ENCODE measurements at places on chromosomes 6 and 20.
A peak's percentile ranks its signal among the peaks of the same experiment; 100 is the strongest.

DNA sequence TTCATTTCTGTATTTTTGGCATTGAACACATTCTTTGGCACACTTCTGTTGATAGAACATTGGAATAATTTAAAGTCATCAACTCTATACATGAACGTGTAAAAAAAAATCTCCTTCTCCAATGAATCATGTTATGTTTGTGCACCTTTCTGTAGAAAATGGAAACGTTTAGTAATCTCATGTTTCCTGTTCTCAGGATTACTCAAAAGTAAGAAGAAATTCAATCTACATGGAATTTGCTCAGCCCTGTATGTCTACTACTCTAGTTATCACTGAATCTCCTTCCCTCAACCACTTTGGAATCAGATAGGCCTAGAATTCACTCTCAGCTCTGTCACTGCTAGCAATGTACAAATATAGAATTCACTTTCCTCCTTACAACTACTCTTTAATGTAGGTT, 103.6 kb downstream of the COL21A1 start:
- no peak for DNase-seq

DNA sequence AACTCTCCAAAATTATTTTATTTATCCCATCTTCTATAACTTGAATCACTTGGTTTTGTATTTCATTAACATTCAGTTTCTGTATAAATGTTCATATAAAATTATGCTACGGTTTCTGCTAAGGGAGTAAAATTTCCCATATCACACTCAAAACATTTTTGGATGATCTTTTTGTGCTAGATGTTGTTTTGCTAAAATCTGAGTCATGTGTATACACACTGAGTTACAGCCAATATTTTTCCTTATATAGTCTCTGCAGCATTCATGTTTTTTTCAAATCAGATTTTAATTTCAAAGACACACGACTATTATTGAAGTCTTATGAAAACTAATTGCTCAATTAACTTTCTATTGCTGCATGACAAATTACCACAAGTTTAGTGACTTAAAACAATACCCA, 54.3 kb upstream of the SLC2A12 start:
- DNase-seq, result no peak

- DNase-seq, result no peak
These were observed 19.4 kb downstream of the TBPL1 start for GRCh38 chr6:133972388-133972787.

- DNase-seq, result no peak
These were observed 16.1 kb upstream of the HFE start for GRCh38 chr6:26071135-26071534.

GRCh38 chr6:37496951-37497885, 2.5 kb downstream of the CCDC167 start:
- no peak for DNase-seq

DNA sequence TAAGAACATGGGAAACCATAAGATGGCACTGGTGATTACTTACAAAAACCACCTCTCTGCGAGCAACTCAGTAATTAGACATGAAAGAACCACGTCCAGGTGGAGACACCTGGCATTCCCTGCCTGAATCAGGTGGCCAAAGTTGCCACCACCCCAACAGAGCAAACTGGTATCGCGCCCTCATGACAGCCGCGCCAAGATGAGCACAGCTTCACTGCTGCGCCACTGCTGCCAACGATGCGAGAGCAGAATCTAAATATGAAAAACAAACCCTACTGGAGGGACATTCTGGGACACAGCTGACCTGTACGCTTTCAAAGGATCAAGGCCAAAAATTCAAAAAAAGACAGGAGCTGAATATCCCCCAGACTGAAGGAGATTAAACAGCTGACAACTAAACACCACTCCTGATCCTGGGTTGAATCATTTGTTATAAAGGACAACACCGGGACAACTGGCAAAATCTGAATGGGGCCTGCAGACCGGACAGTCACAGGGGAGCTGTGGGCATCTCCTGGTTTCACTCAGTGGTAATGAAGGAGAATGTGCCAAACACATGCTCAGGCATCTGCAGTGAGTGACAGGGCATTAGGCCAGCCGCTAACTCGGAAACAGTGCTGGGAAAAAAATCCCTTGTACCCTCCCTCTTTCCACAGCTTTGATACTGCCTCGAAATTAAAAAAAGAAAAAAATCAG, 17.4 kb downstream of the CST7 start:
- DNase-seq, result no peak

- no peak for DNase-seq
These were observed 48.4 kb upstream of the ARMC2 start for GRCh38 chr6:108799791-108800190.

DNA sequence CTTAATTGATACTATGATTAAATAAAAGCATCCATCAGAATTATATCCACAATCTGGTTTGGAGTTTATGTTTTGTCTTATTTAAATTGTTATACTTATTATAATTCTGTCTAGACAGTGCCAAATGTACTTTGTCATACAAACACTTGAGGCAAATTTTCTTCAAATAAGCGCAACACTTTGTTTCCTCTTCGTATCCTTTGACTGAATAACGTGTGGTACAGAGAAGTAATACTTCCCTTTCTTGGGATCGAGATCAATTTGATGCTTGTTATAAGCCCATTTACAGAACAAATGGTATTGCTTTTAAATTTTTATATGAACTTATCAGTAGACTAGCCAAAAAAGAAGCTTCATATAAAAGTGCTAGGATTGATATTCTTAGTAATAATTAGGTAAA, 111.0 kb downstream of the ATG5 start:
- no peak for DNase-seq

DNA sequence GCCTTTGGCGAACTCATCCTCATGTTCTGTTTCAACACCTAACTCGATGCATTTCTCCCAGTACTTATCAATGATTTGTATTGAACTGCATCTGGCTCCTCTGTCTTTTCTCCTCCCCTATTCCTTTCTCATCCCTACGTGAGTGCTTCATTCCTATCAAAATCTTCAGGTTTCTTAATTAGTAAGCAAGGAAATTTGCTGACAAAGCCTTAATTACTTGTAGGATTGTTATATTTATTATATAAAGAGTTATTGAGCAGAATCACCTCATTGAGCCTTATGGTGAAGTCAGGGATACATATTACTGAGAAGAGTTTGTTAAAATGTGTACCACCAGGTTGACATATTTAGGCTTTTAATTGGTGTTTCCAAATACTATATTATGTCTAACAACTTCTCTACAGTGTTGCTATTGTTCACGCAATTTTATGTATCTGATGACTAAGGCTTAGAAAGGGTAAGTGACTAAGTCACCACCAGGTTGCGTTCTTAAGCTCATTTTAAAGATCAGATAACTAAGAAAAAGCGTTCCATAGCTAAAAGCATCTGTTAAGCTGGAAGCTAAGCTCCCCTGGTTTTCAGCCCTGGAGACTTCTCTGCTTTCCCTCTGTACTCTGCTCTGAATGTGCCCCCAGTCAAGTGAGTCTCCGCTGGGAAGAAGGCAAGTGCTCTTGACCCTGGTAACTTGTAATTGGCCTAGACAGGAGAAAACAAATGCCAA, 18.9 kb downstream of the SCGN start:
- DNase-seq, result no peak

DNA sequence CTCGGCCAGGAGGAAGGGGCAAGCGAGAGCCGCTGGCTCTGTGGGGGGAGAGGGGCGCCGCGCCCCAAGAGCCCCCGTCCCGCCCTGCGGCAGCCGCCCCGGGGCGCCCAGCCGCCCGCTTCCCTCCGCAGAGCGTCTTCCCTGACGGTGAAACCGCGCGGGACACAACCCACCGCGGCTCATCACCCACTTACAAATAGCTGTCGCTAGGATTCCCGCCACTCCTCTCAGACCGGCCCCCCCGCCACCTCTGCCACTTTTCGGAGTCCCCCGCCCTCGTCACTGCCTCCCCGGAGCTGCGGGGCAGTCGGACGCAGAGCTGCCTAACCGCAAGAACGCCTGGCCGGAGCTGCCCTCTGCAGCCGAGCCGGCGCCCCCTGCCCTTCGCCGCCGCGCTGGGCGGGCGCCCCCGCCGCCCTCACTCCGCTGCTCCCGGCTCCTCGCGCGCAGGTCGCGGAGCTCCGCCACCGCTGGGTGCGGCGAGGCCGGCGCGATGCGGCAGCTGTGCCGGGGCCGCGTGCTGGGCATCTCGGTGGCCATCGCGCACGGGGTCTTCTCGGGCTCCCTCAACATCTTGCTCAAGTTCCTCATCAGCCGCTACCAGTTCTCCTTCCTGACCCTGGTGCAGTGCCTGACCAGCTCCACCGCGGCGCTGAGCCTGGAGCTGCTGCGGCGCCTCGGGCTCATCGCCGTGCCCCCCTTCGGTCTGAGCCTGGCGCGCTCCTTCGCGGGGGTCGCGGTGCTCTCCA, at the start of gene SLC35D3:
Gene SLC35D3 (plus strand): TSS at position 366 of the 749 bp plus-strand sequence. CDS start 128 bp downstream, at position 494.
- DNase-seq, result no peak

DNA sequence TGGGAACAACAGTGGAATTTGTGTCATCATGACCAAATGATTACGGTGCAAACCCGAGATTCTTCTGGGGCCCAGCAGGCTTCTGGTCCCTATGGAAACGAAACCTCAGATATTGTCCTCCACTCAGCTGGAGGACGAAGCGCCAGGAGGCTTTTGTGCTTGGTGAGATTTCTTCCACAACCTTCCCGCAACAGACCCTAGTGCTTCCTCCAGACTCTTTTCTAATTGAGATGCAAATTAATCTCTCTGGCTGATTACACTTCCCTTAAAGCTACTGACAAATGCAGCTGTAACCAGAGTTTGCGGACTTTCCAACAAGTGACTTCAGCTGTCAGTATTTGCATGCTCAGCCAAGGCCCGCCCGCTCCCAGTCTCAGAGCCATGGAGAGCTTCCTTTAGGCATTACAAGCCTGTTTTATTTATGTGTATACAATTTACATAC, 96.0 kb downstream of the INSM1 start:
- DNase-seq, result no peak

DNA sequence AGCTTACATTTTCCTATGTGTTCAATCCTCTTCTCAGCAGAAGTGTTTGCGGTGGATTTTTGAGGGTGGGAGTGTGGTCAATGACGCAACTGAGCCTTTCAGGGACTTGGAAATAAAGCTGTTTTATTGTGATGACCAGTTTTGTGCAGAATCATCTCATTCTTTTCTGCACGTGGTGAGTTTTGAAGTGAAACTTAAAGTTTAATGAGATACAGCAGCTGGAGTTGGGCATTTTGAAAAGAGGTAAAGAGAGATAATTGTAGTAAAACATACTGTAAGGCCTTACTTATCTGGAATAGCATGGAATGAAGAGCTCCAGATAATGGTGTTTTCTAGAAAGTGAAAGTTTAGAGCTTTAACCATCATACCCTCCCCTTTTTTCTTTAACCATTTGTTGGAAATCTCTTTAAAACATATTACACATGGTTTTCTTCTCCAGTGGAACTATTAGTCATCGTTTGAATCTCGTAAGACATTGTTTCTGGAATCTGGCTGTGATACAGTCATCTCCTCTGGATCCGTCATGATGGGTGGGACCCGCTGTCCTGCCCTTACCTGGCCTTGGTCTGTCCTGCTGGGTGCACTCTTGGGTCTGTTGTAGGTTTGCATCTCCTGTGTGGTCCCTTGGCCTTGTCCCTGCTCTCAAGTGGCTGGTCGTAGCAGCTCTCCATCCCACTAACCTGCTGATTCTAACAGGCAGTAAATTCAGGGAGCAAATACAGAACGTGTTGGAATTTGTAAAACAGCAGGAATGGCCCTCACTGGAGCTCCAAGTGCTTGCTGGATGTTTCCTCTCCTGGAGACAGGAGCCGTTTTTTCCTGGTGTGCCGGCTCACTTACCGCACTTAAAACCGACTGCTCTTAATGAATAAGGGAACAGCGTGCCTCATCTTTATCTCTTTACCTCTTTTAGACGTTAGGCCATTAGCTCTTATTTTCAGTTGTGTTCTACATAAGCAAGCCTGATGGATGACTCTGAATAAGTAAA, 29.8 kb downstream of the UST start:
- peak; percentile 24 for DNase-seq

- DNase-seq, result no peak
These were observed 14.7 kb upstream of the CCDC167 start for GRCh38 chr6:37514321-37514771.

- no peak for DNase-seq
These were observed 247.4 kb downstream of the TBC1D32 start for GRCh38 chr6:121086876-121087275.

GRCh38 chr6:109269057-109269456, 113.2 kb downstream of the CD164 start:
- DNase-seq, result no peak

- no peak for DNase-seq
These were observed 47.2 kb upstream of the FLRT3 start for GRCh38 chr20:14384416-14385175.

DNA sequence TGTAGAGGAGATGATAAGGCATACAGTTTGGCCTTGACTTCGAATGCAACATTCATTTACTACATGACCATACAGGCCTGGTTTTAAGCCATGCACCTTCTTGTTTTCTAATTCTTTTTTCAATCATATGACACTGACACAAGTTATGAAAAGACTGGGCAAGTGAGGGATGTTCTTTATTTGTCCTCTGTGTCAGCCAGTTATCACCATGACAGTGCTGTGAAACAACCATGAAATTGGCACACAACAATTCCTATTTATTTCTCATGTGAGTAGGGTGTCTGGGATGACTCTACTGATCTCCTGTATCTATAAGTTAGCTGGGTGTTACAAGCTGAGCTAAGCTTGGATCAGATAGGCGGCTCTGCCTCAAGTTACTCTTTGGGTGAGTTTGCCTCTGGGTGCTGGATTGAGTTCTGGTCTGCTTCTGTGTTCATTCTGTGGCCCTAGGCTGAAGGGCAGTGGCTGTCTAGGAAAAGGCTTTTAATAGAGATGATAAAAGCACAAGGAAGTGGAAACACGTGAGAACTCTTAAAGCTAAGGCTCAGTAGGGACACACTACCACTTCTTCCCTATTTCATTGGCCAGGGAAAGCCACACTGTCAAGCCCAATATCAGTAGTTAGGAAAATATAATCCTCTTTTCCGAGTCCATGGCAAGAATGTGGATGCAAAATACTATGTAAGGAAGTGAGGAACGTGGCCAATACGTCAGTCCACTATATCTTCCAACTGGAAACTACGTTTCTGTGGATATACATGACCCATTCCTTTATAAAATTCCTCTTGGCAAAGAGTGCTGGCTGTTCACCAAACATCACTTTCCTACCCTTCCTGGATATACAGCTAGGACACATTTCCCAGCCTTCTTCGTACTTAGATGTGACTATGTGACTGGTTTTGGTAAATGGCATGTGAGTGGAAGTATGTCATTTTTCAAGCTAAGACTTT, 126.2 kb upstream of the RNF24 start:
- no peak for DNase-seq

- DNase-seq, result no peak
These were observed 158.6 kb downstream of the RNF144B start for GRCh38 chr6:18545726-18546125.

All from ovary (tissue), 10 donors.